ENCODE measurements at places on chromosomes 3 and 15.

GRCh38 chr15:60824196-60824595 lies 345.3 kb upstream of the ICE2 start:
- DNase-seq, result no peak

- DNase-seq, result no peak
Observed at GRCh38 chr3:53163444-53164387, 2.7 kb downstream of the PRKCD start.

- DNase-seq, result no peak
Observed at GRCh38 chr3:141578202-141578973, 91.6 kb downstream of the RASA2 start.

- no peak for DNase-seq
Observed at GRCh38 chr3:153219146-153219545, 57.1 kb downstream of the RAP2B start.

GRCh38 chr3:183375337-183375736 lies 53.1 kb downstream of the MCF2L2 start:
- no peak for DNase-seq

GRCh38 chr15:91956026-91956723 lies 102.7 kb downstream of the SLCO3A1 start:
- no peak for DNase-seq

DNA sequence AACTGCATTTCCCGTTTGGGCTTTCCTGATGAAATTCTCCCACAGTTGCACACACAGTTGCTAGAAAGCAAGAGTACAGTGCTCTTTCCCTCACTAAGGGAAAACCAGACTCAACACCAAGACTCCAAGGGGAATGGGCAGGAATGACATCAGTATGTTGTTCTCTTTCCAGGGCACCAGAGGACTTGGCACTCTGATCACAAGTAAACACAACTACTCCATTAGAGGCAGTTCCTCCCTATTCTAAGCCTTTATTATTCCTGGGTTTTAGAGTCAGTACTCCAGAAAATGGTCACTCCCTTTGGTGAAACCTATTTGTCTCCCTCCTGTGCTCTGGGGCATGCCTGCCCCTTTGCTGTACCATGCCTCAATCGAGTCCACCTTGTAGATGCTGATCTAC lies 52.3 kb upstream of the VGLL4 start:
- DNase-seq, result no peak

GRCh38 chr3:47571391-47572175 lies 7.1 kb downstream of the CSPG5 start:
- DNase-seq, result no peak

All from stimulated activated naive CD4-positive, alpha-beta T cell (primary cell).